ENCODE measurements at places on chromosomes 7 and 10. TPM values are rescaled to one million over a fixed set of nuclear protein-coding genes. Genes with fewer than 3 reads are reported as not detected.

Gene SSC4D
- not detected for total RNA-seq

Gene AMZ1
- total RNA-seq: 0.78 TPM

Gene INHBA
- total RNA-seq: not detected

Gene ELN
- total RNA-seq: not detected

DNA sequence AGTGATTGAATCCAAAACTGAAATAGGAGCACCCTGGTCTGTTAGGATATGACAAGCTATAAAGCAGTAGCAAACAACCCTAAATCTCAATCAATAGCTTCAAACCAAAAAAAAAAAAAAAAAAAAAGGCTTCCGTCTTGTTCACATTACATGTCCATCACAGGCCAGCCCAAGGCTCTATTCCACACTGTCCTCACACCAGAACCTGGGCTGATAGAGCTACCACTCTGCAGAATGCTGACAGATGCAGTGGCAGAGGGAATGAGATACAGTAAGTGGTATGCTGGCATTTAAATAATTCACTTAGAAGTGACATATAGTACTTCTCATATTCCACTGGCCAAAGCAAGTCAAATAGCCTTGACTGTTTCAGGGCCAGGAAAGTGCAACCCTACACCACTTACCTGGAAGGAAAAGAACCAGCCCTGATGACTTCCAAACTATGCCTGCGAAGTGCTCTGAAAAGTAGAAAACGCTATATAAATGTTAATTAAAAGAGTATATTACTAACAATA is 5.8 kb downstream of the CDCA7L start:
- peak overlapping the region; percentile 5 for H3K4me3 ChIP-seq
- peaks cover 62% of the 10 kb centered on the region for H3K4me1 ChIP-seq

GRCh38 chr7:95472581-95473161 is 13.1 kb upstream of the ASB4 start:
- H3K4me3 ChIP-seq: no peak overlapping the region
- H3K27me3 ChIP-seq: peaks cover under 1% of the 10 kb centered on the region
- H3K4me1 ChIP-seq: peaks cover 3% of the 10 kb centered on the region
- H3K36me3 ChIP-seq: no peaks in the 10 kb centered on the region
